Naive thymus-derived CD8-positive, alpha-beta T cell (primary cell): ENCODE measurements at places on chromosomes 11 and 22.

- DNase-seq, result no peak
These were observed 19.0 kb downstream of the SMCO4 start for GRCh38 chr11:93524173-93524536.

DNA sequence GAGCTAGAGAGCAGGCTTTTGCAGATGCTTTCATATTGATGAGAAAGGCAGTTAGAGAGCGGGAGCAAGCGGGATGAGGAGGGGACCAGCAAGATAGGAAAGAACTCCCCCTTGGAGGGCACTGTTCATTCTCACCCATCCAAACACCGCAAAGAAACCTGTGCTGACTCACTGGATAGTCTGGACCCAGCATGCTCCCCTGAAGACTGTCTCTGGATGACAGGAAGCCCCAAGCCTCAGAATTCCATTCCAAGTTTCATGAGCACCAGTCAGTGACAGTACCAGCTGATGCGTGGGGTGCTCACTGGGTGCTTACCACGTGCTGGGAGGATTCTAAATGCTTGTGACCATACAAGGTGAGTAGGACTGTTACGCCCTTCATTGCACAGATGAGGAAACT is 34.2 kb downstream of the MICAL3 start:
- no peak for DNase-seq

DNA sequence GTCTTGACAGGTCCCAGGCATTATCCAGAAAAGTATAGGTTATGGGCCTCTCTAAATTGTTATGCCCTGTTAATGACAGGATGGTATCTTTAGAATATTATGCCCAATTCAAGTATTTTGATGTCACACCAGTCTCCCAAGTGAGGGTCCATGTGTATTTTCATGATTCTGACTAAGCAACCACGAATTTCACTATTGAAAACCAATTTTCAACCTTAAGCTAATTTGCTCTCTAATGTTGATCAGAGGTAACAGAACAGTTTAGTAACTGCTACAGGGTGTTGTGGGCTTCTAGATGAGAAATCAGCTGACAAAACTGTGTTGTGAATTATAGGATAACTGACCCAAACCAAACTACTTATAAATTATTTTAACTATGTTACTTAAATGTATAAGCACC is 48.0 kb upstream of the SORL1-AS1 start:
- DNase-seq, result no peak

DNA sequence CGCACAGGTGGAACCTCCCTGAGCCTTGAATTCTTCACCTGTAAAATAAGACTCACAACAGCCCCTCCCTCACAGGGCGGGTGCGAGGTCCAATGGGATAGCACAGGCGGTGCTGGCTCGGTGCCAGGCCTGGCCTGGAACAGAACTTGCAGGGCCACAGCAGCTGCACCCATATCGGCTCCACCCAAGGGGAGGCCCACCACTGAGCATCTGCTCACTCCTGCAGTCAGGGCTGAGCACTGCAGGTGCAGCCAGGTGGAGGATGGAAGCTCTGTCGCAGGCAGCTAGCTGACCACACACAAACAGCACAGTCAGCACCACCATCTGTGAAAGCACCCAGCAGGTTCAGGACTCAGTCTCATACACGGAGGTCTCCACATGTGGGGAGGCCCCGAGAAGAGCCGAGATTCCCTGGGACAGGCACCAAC is 19.6 kb downstream of the VPS37C start:
- no peak for DNase-seq

GRCh38 chr22:41696703-41697102 is 2.6 kb upstream of the MEI1 start:
- DNase-seq, result no peak
